ENCODE measurements at places on chromosomes 1 and 21.

GRCh38 chr1:9150582-9151327 is 21.9 kb upstream of the GPR157 start:
- DNase-seq: no peak

DNA sequence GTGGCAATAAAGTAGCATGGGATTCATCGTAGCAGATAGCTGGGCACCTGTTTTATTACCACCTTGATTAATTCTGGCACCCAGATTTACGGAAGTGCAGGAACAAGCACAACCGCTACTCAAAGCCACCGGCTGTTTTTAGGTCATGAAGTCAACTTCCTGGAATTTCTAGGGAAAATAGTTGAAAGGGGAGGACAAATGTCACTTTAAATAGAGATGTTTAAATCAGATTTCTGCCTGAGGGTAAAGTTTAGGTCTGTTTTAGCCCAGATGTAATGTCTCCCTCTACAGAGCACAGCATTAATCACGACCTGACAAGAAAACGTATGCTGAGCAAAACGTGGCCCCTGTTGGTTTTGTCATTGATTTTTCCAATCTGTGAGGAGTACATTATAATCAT is 8.0 kb downstream of the ADGRL2 start:
- DNase-seq: no peak

GRCh38 chr1:23854568-23854967 is 13.5 kb downstream of the FUCA1 start:
- no peak for DNase-seq

- no peak for DNase-seq
Observed at GRCh38 chr21:42581336-42581992, 67.8 kb downstream of the SLC37A1 start.

GRCh38 chr1:101071470-101071891 is 45.9 kb upstream of the DPH5 start:
- no peak for DNase-seq

GRCh38 chr1:229268505-229268904 is 2.4 kb upstream of the RAB4A start:
- DNase-seq: no peak

Measured in stromal cell of bone marrow (primary cell).